ENCODE measurements at places on chromosomes 1 and 21. TPM values are rescaled to one million over a fixed set of nuclear protein-coding genes. Genes with fewer than 3 reads are reported as not detected.
A peak's percentile ranks its signal among the peaks of the same experiment; 100 is the strongest.

DNA sequence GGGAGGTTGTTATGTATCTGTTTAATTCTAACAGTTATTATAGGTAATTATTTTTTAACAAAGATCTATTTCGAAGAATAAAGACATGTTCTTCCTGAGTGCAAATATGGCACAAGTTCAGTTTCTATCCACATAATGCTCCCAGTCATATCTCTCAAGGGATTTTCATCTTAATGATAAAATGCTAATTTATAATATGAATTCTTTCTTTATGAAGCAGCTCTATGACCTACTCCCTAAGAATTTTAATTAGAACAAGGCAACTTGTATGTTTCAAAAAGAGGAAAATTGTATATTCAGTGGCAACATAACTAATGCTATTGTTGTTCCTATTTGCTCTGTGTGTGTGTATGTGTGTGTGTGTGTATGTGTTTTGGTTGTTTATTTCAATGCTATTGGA, 1222.1 kb upstream of the NCAM2 start:
- no peak overlapping the region for H3K4me3 ChIP-seq
- no peak for DNase-seq
- H3K27ac ChIP-seq, result no peak overlapping the region
- H3K4me1 ChIP-seq, result no peaks in the 10 kb centered on the region
- no peaks in the 10 kb centered on the region for H3K27me3 ChIP-seq

- H3K36me3 ChIP-seq, result no peaks in the 10 kb centered on the region
- H3K27ac ChIP-seq, result no peak overlapping the region
- H3K27me3 ChIP-seq, result peaks cover 4% of the 10 kb centered on the region
- peaks cover 5% of the 10 kb centered on the region for H3K4me1 ChIP-seq
- no peak overlapping the region for H3K4me3 ChIP-seq
Measured at GRCh38 chr1:4652631-4653327, 1.6 kb upstream of the AJAP1 start.

The CELA3B gene
- total RNA-seq, result not detected

The FBXO2 gene
- total RNA-seq, result 1.7 TPM

The CNN3 gene
- total RNA-seq, result 87.4 TPM

The ADAMTSL4 gene
- 11.5 TPM for total RNA-seq

GRCh38 chr1:154325583-154326545, 539 bp downstream of the ATP8B2 start:
- DNase-seq, result no peak
- H3K4me1 ChIP-seq, result peaks cover 24% of the 10 kb centered on the region
- H3K36me3 ChIP-seq, result no peaks in the 10 kb centered on the region
- H3K27ac ChIP-seq, result peak overlapping the region; percentile 59
- no peak overlapping the region for H3K4me3 ChIP-seq
- H3K27me3 ChIP-seq, result no peaks in the 10 kb centered on the region

The SH3BGR gene
- 0.33 TPM for total RNA-seq

GRCh38 chr1:184061396-184062003, 10.0 kb downstream of the TSEN15 start:
- H3K36me3 ChIP-seq, result peaks cover 7% of the 10 kb centered on the region
- no peak overlapping the region for H3K27ac ChIP-seq
- no peak for DNase-seq
- H3K27me3 ChIP-seq, result no peaks in the 10 kb centered on the region
- no peak overlapping the region for H3K4me3 ChIP-seq
- H3K4me1 ChIP-seq, result no peaks in the 10 kb centered on the region

The HSD3B1 gene
- total RNA-seq, result 0.67 TPM

The VCAM1 gene
- total RNA-seq, result 30.7 TPM

DNA sequence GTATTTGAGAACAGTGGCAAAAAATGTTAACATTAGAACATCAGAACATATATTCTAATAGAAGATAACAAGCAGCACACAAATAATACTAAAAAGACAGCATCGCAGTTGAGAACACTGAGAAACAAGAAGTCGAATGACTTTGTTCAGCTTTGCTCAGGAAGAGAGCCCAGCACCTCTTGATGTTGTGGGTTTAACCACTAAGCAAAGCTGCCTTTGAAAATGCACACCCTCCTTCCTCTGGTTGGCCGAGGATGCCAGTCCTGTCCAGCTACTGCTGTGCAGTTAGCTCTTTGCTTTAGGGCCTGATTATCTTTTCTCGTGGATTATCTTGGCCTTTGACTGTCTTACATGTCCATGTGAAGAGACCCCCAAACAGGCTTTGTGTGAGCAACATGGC, 60.5 kb downstream of the SPATA46 start:
- H3K36me3 ChIP-seq, result no peaks in the 10 kb centered on the region
- H3K27ac ChIP-seq, result no peak overlapping the region
- H3K4me1 ChIP-seq, result no peaks in the 10 kb centered on the region
- DNase-seq, result no peak
- H3K27me3 ChIP-seq, result no peaks in the 10 kb centered on the region

- no peak overlapping the region for H3K27ac ChIP-seq
- no peaks in the 10 kb centered on the region for H3K36me3 ChIP-seq
- no peaks in the 10 kb centered on the region for H3K4me1 ChIP-seq
- DNase-seq, result no peak
Measured at GRCh38 chr1:59952065-59952464, 25.5 kb upstream of the CYP2J2 start.

- no peak overlapping the region for H3K27ac ChIP-seq
- no peaks in the 10 kb centered on the region for H3K4me1 ChIP-seq
- H3K36me3 ChIP-seq, result peaks cover 21% of the 10 kb centered on the region
Measured at GRCh38 chr1:172588296-172589291, 55.6 kb downstream of the SUCO start.

The LDLRAD1 gene
- not detected for total RNA-seq

DNA sequence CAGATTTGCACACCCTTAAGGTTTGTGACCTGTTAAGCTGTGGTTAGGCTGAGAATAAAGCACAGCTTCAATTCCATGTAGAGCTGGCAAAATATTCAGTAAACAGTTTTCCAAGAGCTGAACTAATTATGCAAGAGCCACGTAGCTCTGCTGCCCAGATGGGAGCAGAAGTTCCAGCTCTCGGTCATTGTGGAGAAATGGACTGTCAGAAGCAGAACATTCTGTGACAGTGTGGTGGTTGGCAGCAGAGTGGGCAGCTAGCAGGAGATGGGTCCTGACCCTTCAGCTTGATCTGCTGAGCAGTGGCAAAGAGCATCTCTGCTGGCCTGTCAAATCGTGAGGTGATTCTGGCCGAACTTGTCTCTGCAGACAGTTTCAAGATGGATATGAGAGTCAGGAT, 23.2 kb downstream of the RHOU start:
- no peak overlapping the region for H3K4me3 ChIP-seq
- peak overlapping the region; percentile 14 for H3K27ac ChIP-seq
- DNase-seq, result no peak
- H3K4me1 ChIP-seq, result peaks cover 10% of the 10 kb centered on the region
- H3K27me3 ChIP-seq, result no peaks in the 10 kb centered on the region

The LMX1A gene
- 0.05 TPM for total RNA-seq

GRCh38 chr1:42847111-42847595, 740 bp downstream of the ZNF691 start:
- peaks cover 22% of the 10 kb centered on the region for H3K36me3 ChIP-seq
- H3K27ac ChIP-seq, result peak overlapping the region; percentile 78
- peak overlapping the region; percentile 82 for H3K4me3 ChIP-seq
- peaks cover 20% of the 10 kb centered on the region for H3K4me1 ChIP-seq
- peak; percentile 34 for DNase-seq

DNA sequence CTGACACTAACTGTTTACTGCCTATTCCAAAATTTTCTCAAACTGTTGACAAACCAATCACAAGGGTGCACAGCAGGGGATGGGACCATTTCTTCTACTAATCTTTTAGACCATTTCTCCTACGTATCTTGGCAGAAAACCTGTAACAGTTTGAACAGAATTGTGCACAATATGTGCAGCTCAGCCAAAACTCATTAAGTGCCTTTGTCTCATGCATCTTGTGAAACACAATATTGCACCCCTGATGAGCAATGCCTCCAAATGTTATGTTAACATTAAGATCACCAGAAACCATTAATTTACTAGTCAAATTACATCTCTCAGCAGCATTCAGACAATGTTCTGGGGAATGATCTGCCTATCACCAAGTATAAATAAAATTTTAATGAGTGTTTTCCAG, 247.5 kb downstream of the NRIP1 start:
- no peaks in the 10 kb centered on the region for H3K36me3 ChIP-seq
- no peaks in the 10 kb centered on the region for H3K27me3 ChIP-seq
- H3K4me3 ChIP-seq, result no peak overlapping the region
- no peak overlapping the region for H3K27ac ChIP-seq
- DNase-seq, result no peak

GRCh38 chr1:157154291-157154690, 16.1 kb upstream of the ETV3 start:
- no peaks in the 10 kb centered on the region for H3K36me3 ChIP-seq
- no peak overlapping the region for H3K4me3 ChIP-seq
- no peak overlapping the region for H3K27ac ChIP-seq
- peaks cover 19% of the 10 kb centered on the region for H3K4me1 ChIP-seq
- H3K27me3 ChIP-seq, result no peaks in the 10 kb centered on the region

DNA sequence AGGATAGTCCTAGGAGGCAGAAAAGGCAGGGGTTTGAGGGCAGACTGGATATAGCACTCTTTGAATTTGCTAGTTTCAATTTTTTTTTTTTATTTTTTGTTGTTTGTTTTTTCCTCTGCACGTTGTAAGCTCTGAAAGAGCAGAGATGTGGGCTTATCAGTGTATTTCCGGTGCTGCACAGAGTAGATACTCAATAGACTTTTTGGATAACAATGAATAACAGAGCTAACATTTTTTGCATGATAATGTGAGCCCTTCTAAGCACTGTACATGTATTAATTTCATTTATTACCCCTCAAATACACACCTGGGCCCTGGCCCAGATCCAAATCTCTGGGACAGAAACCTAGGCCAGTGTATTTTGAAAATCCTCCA, 17.1 kb upstream of the PARP1 start:
- H3K27ac ChIP-seq, result no peak overlapping the region
- no peaks in the 10 kb centered on the region for H3K4me1 ChIP-seq
- H3K27me3 ChIP-seq, result no peaks in the 10 kb centered on the region
- DNase-seq, result no peak

The TMCO4 gene
- total RNA-seq, result 9.5 TPM

DNA sequence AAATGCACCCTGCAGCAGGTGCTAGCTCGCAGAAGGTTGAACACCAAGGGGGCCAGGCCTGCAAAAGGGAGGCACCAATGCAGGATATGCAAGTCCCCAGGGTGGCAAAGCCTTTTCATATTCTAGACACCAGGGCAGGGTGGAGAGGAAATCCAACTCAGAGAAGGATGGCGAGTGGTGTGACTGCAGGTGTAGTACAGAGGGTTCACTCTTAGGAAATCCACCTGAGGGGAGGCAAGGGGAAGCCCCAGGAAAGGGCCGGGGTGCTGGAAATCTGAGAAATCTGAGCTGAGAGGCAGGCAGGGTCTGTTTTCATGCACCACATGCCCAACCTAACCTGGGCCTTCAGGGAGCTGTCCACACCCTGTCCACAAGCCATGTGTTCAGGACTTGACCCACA, 163.2 kb upstream of the CTTNBP2NL start:
- H3K27me3 ChIP-seq, result no peaks in the 10 kb centered on the region
- H3K27ac ChIP-seq, result no peak overlapping the region
- no peak overlapping the region for H3K4me3 ChIP-seq
- no peak for DNase-seq
- H3K36me3 ChIP-seq, result no peaks in the 10 kb centered on the region

Data from liver (tissue), 10 donors.